ENCODE measurements at places on chromosomes 12 and 14.

- DNase-seq, result no peak
Observed at GRCh38 chr14:61433169-61433568, 111.8 kb downstream of the PRKCH start.

GRCh38 chr14:59532419-59532818 lies 44.2 kb downstream of the CCDC175 start:
- DNase-seq, result no peak

DNA sequence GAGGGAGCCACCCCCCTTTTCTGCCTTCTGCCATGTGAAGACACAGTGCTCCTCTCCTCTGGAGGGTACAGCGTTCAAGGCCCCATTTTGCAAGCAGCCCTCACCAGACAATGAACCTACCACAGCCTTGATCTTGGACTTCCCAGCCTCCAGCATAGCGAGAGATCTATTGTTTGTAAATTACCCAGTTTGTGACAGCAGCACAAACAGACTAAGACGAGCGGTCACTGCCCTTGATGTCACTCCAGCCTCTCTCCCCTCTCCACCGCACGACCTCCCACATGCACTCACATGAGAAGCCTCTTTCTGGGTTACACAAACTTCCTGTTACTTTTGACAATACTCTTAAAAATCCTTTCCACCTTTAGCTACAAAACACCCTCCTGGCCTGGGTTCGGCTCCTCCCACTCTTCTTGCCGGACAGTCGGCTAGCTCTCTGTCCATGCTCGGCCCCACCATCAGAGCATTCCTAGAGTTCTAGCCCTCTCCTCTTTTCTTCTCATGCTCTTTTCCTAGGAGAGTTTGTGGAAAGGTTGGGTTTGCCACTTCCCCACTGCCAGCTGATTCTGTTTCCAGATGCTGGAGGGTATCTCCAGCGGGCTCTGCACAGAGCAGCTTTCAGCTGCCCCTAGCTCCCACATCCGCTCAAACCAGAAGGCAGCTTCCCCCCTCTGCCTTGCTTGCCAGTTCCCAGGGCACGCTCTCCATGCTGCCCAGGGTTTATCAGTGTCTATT lies 124.3 kb downstream of the FOXN3 start:
- no peak for DNase-seq

DNA sequence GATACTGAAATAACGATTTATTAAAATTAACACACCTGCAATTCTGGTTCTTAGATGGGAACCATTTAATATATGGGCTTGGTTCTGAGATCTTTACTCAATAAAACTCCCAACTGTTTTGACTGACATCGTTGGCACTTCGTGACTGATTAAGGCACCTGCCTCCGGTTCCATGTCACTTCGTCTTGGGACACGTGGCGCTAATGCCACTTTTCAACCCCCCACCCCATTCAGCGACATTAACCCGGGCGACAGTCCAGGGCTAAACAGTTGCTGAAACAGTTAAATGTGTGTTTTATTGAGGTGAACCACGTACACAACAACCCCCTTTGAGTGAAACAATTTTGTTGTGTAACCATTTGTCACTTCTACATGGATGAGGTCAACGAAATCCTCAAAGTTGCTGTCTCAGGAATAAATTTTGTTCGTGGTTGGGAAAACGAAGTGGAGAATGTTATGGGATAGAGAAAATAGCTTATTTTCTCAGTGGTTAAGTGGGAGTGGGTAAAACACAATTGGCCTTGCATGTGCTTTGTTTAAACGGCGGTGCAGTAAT lies 9.9 kb upstream of the SLC38A2 start:
- no peak for DNase-seq

DNA sequence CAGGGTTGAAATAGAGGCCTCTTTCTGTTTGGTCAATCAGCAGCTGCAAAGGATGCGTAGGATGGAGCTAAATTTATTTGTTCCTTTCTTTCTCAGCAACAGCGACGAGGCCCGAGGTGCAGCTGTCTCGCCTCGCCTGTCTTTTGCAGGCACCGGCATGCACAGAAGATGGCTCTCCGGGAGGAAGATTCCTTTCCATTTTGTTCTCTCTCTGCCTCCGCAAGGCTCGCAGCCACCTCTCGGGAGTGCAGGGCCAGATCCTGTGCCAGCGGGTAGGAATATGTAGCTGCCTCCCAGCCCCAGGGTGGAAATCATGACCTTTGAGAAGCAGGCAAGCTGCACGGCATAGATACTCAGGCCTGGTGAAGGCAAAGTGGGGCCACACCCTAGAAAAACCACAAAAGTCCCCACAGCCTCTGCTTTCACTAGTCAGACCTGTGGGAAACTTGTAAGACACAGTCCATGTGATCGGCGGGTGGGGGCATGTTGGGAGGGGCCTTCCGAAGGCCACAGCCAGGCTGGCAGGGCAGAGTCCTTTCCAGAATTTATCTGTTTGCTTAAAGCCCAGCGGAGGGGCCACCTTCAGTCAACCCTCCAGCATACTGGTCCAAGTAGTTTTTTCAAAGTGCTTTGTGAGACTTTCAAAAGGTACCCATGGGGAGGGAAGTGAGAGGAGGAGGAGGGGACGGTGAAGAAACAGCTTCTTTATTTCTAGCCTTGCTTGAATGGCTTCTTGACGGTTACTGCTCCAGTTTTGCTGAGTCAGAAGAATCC lies at the start of gene MAP1LC3B2:
Gene MAP1LC3B2, plus strand, starts transcription at position 220 of the 774 bp plus-strand sequence. CDS start 16,562 bp downstream, outside the sequence.
- DNase-seq, result no peak

DNA sequence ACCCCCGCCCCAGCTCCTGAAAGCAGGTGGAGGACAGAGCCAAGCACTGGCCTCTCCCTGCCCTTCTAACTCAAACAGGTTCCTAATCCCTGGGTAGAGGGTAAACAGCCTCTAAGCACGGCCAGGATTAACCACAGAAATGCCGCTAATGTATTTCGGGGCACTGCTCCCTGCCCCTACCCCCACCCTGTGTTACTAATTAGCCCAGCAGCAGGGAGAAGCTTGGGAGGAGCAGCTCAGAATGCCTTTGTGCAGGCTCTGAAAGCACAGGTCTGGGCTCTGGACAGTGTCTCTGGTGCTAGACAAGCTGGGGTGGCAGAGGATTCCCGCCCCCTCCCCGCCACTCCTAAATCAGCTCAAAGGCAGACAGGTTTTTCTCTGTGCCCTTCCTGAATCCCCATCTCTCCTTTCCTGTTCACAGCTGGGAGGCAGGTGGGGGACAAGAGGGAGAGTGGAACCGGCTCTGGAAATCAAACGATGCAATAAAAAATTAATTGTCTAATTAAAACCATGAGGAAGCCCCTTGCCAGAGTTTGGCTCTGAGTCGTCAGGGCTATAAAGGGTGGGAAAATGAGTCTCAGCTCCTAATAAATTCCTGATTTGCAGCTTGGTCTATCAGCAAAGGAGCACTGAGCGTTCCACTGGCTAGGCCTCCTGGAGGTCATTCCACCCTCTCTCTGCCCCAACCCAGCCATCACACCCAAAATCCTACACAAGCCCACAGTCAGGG lies 53.0 kb downstream of the SMUG1 start:
- DNase-seq, result no peak

DNA sequence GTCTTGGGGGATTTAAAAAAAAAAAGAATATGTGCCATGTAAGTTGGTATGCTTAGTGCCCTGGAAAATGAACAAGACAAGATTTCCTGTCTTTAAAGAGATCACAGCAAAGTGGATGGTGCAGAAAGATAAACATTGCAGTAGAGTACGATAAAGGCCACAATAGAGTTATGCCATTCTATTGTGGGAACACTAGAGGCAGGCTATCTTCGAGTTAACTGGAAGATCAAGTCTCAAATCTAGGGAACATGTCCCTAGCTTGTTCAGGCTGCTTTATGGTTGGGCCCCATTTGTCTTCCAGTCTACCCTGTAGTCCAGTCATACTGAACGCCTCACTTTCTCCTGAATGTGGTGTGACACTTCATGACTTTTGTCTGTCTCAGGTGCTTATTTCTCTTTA lies 18.7 kb upstream of the CCT2 start:
- no peak for DNase-seq

GRCh38 chr12:6061660-6062059 lies 62.8 kb downstream of the VWF start:
- DNase-seq, result no peak

- DNase-seq, result no peak
Observed at GRCh38 chr12:127909041-127909440, 357.9 kb upstream of the TMEM132C start.

DNA sequence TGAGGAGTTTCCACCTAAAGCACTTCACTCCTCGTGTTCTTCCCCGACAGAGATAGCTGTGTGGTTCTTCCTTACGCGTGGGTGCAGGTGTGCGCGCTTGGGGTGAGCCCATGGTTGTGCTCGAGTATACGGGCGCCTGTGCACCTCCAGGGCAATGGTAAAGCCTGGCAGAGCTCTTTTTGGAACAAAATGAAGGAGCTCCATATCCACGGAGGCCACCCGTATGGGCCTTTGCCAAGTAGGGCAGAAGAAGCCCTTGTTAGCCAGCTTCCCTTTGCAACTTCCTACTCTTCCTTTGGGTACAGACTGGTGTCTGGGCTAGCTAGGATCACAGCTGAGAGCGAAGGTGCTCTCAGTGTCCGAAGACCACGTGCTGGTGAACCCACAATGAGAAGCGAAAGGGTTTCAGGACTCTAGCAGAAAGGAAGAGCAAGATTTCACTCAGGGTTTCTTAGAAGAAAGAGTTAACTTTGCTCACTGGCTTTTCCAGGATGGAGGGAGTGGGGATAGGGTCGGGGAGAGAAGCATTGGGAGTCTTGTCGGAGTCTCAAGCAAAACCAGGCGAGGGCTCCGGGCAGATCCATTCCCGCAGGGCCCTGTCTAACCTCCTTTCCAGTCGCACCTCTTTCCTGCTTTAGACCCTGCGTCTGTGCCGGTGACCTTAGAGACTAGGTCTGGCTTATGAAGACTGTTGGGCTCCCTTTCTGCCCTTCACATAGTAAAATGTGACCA lies 960 bp upstream of the LRFN5 start:
- DNase-seq, result no peak

- DNase-seq, result no peak
Observed at GRCh38 chr12:96226401-96226800, 32.2 kb downstream of the ELK3 start.

GRCh38 chr14:72519543-72519942 lies 374.4 kb downstream of the DPF3 start:
- DNase-seq, result no peak

DNA sequence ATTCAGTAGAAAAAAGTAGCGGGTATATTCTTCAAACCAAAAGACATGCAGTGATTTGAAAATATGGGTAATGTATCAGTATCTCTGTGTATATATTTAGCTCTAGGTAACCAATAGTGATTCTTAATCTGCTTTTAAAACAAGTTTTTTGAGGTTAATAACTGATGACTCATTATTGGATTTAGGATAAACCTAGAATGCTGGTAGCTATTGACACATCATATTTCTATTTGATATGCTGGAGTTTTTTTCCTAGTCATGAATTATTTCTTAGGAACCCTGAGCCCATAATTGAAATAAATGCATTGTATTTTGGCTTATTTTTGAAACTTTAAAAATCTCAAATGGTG lies 15.5 kb downstream of the ARF6 start:
- DNase-seq, result no peak

DNA sequence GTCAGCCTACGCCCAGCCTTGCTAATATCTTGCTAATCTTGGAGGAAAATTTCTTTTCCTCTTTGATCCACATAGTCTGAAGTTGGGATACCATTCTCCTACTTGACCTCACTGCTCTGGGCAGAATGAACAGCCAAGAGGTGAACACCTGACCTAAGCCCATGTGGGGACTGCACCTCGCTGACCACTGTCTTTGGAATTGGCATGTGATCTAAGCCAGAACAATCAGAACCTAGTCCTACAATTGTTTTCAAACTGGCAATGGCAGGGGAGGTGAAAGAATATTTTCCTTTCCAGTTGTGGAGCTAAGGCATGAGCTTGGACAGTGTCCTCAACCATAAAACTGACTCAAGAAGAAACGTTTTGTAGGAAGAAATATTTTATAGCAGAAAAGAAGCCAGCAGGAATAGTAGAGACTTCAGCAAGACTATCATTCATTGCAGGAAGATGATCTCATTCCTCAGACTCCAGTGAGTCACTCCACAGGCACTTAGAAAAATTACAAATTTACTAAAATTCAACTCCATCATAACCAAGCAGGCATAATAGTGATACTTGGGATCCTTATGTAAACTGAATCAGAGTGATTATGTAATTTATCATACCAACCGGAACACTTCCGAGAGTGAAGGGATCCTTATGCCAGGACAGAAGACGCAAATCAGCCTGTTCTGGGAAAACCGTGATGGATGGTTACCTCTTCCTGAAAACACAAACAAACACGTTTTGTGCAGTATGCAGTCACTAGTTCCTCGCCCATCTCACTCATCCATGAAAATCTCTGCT lies 14.7 kb downstream of the PTPRO start:
- DNase-seq, result no peak

Data from omental fat pad (tissue), 4 donors.